Renal cortex interstitium (tissue), 15 donors: ENCODE measurements at places on chromosomes 6 and 20.

DNA sequence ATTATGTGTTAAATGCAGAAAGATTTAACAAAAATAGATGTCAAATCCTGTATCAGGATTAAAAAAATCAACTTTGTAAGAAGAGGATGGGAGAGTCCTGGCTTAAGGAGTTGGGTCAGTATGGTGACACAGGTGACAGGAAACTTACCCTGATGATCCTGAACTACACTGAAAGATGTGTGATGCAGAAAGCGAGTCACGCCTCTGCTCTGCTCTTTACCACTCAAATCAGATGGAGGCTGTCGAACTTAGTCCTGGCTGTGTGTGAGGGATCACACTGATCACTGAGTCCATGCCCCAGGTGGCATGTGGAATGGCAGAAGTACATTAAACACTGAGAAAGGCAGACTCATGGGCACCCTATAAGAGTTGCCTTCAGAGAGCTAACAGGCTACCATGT lies 92.9 kb downstream of the GJA10 start:
- no peak for DNase-seq

GRCh38 chr6:152952045-152952444 lies 30.8 kb downstream of the FBXO5 start:
- DNase-seq = no peak

GRCh38 chr20:21505810-21506530 lies 7.9 kb downstream of the NKX2-2 start:
- peak; percentile 60 for DNase-seq

DNA sequence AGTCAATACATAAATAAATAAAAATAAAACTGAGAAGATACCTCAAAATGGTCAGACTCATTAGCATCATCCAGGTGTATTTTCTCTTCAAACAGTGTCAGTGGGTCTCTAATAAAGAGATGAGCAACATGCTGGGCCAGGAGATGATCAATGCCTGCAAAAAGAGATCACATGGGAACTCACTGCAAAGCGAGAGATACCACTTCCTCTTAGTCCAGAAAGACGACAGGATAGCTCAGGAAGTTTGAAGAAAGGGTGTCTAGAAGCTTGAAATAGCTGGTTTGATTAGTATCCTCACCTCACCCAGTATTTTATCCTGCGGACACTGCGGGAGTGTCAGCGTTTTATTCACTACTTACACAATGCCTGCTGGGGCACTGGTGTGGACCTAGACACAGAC lies 38.0 kb downstream of the GCLC start:
- no peak for DNase-seq

- no peak for DNase-seq
Measured at GRCh38 chr6:160051390-160051789, 70.2 kb upstream of the SLC22A1 start.

DNA sequence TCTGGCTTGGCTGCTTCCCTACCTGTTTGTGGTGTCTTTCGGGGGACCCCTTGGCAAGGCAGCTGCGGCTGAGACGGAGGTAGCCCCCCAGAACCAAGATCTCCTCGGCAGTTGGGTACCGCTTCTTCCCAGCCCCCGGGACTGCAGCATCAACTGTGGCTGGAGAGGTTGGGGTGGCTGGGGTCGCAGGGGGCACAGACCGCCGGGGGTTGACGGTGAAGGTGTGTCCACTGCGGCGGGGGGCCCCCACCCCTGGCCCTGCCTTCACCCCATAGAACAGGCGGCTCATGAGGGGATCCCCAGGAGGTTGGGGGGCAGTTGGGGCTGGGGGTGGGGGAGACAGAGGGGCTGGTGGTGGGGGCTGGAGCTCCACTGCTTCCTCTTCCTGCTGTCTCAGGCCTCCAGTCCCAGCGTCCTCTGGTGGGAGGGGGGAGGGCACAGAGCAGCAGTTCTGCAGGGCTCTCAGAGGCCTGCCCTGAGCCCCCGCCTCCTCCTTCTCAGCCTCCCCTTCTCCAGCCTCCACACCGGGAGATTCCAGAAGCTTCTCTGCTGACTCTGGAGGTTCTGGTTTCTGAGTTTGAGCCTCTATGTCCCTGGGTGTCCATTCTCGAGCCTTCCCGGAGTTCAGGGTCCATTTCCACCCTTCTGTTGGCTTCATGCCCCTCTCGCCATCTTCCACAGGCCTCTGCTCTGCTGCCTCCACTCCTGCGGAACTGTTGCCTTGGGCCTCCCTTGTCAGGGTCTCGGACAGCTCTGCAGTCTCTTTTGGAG lies 1.9 kb downstream of the PPP1R18 start:
- DNase-seq = no peak
